ENCODE measurements at places on chromosomes 16 and 17.

- no peak for DNase-seq
These were observed 139.8 kb upstream of the GSE1 start for GRCh38 chr16:85473323-85473722.

DNA sequence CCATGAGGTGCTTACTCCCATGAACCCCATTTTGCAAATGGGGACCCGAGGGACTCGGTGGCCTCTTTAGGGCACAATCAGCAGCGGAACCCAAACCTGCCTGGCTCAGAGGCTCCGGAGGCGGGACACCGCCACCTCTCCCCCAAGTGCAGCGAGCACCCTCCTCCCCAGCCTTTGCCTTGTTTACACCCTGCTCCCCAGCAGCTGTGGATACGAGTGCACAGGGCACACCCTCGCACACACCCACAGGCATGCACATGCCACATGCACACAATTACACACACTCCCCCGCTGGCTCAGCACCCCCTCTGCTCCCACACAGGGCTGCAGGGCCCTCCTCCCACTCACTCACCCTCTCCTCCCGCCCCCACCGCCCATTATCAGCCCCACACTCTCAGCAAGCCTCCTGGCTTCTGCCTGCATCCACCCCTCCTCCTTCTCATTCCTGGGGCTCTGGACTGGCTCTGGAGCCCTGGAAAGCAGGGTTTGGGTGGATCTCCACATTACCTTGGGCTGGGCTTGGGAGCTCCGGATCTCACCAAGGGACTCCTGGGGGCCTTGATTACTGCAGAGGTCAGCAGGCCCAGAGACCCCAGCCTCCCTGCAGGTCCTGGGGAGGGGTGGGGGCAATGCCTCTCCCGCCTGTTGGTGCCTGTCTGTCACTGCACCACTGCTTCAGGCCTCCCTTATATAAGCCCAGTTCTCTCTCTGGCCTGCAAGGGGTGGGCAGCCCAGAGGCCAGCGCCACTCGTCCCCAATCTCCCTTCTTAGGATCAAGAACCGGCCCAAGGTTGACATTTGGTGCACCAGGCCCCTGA lies 6.4 kb downstream of the PDK2 start:
- DNase-seq: peak; percentile 22

GRCh38 chr16:2482249-2482648 lies 7.3 kb downstream of the TBC1D24 start:
- no peak for DNase-seq

- peak; percentile 25 for DNase-seq
These were observed at the start of gene GDPD3 for GRCh38 chr16:30113031-30113710. Gene GDPD3, minus strand, starts transcription at chr16:30113537. Its CDS starts 59 bp downstream, at chr16:30113478.

- no peak for DNase-seq
These were observed 74.2 kb upstream of the MED9 start for GRCh38 chr17:17402558-17402957.

GRCh38 chr16:10156099-10156498 lies 26.1 kb downstream of the GRIN2A start:
- no peak for DNase-seq

- DNase-seq: peak; percentile 27
These were observed 7.6 kb downstream of the EPX start for GRCh38 chr17:58200024-58200633.

DNA sequence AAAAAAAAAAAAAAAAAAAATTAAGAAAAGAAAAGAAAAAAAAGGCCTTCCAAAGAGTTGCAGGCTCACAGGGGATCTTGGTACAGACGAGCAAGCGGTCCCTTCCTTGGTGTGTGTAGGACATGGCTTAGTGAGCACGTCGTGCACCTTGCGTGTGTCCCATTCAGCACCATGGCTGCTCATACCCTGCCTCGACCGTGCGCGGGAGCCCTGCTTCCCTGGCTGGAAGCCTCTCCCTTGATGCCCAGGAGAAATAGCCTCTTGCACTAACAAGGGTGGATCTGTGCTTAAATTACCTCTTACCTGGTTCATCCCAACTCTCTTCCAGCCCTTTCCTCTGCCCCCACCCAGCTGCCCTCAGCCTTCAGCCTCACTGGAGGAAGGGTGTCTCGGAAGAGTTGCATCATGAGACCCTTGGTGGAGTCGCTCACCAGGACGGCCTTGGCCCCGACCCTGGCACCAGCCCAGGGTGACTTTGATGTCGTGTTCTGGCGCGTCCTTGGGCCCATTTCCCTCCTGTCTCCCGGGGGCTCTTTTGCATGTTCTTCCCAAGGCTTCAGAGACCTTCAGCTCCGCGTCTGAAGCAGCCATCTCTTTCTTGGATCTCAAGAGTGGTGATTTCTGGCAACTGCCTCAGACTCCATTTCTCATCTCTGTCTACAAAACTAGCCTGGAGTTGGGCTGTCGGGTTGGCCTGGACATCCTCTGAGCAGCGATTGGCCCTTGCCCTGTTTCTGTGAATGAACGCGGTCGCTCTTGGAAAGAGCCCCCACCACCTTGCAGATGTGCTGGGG lies 127.2 kb downstream of the CMIP start:
- no peak for DNase-seq

DNA sequence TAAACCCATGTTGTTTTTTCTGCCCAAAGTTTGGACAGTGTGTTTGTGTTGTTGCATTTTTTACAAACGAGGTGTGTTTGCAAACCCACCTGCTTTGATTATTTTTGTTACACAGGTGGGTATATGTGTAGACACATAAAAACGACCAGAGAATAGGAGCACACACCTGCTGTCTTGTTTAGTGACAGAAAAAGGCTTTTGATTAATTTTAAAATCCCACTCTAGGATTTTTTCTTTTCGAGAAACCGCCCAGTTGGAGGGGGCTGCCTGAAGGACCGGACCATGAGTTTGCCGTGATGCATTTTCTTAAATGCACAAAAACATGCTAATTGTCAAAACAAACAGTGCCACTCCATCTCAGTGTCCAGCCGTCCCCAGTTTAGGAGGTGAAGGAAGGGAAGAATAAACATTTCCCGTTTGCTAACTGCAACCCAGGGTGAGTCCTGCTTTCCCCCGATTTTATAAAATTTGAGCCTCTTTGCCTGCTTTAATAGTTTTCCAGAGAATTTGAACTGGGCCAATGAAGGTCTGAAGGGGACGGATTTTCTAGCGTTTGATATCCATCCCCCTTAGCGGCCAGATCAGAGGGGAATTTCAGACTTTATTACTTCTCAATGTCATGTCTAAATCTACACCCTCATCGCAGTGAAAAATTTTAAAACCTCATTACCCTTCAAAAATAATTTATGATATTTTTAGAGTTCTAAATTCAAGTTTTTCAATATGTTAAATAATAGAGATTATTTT lies 3.2 kb downstream of the FOXC2 start:
- DNase-seq: no peak

GRCh38 chr16:87664792-87665191 lies 62.5 kb downstream of the JPH3 start:
- DNase-seq: no peak

GRCh38 chr16:81932668-81933067 lies 78.6 kb downstream of the SDR42E1 start:
- DNase-seq: no peak

Measured in RCC 7860 (cell line).